ENCODE measurements at places on chromosomes 1 and 21. TPM values are rescaled to one million over a fixed set of nuclear protein-coding genes. Genes with fewer than 3 reads are reported as not detected.

The PAQR6 gene
- 3.8 TPM for total RNA-seq

The MASP2 gene
- 0.07 TPM for total RNA-seq

The SERTAD4 gene
- 1.4 TPM for total RNA-seq

The KCNE2 gene
- not detected for total RNA-seq

The TRNP1 gene
- total RNA-seq = 199 TPM

The CHODL gene
- total RNA-seq = not detected

The TMOD4 gene
- 0.30 TPM for total RNA-seq

The RNF186 gene
- total RNA-seq = not detected

The MRPL55 gene
- 82.3 TPM for total RNA-seq

The ADAM15 gene
- 64.6 TPM for total RNA-seq

The AMPD1 gene
- total RNA-seq = not detected

The NBPF4 gene
- 0.25 TPM for total RNA-seq

The PCNT gene
- 14.5 TPM for total RNA-seq

The OR6N2 gene
- not detected for total RNA-seq

The GPBP1L1 gene
- total RNA-seq = 35.7 TPM

The CIART gene
- 0.55 TPM for total RNA-seq

The CASQ1 gene
- total RNA-seq = not detected

The TFF1 gene
- total RNA-seq = 31.5 TPM

The GJA8 gene
- not detected for total RNA-seq

The CD84 gene
- total RNA-seq = not detected

The TIAM1 gene
- total RNA-seq = 0.68 TPM

The ARMH1 gene
- total RNA-seq = 0.54 TPM

The NUDT17 gene
- 6.5 TPM for total RNA-seq

The TMEM125 gene
- not detected for total RNA-seq

The MMP23B gene
- 0.92 TPM for total RNA-seq

The HENMT1 gene
- 4.5 TPM for total RNA-seq

The MYCL gene
- 1.4 TPM for total RNA-seq

The FAM177B gene
- total RNA-seq = not detected

The AMIGO1 gene
- 1.2 TPM for total RNA-seq

The TMPRSS15 gene
- total RNA-seq = not detected

The CC2D1B gene
- total RNA-seq = 21.7 TPM

The PALMD gene
- total RNA-seq = 0.57 TPM

The KRTAP12-3 gene
- not detected for total RNA-seq

The CENPF gene
- total RNA-seq = 79.8 TPM

The C1orf105 gene
- total RNA-seq = not detected

The GNG12 gene
- 74.7 TPM for total RNA-seq

The OR2G6 gene
- total RNA-seq = not detected

The S100B gene
- total RNA-seq = not detected

The DENND2D gene
- total RNA-seq = 1.3 TPM

The KCNT2 gene
- 0.06 TPM for total RNA-seq

The CTSK gene
- total RNA-seq = 1.7 TPM

The MYOM3 gene
- 7.2 TPM for total RNA-seq

The IL23R gene
- total RNA-seq = not detected

The LMOD1 gene
- total RNA-seq = not detected

The ZNF593OS gene
- total RNA-seq = not detected

The MEX3A gene
- 2.8 TPM for total RNA-seq

The RHBDL2 gene
- 2.7 TPM for total RNA-seq

The GALE gene
- total RNA-seq = 71.3 TPM

The PDZK1IP1 gene
- 7.9 TPM for total RNA-seq

Measured in A549 treated with DMSO at 1 μM for 4 hours (cell line).